ENCODE measurements at places on chromosomes 2 and 18. TPM values are rescaled to one million over a fixed set of nuclear protein-coding genes. Genes with fewer than 3 reads are reported as not detected.

GRCh38 chr2:40395169-40396073 lies 56.5 kb downstream of the SLC8A1 start:
- DNase-seq, result peak; percentile 57

DNA sequence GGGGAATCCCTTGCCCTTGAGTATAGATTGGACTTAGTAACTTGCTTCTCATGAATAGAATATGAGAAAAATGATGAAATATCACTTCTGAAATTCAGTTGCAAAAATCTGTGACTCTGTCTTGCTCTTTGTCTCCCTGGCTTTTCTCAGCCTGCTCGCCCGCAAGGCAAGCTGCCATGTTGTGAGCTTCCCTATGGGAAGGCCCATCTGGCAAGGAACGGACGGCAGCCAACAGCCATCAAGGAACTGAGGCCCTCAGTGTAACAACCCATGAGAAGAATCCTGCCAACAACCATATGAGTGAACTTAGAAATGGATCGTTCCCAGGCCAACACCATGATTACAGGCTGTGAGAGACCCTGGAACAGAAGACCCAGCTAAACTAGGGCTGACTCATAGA lies 58.4 kb upstream of the PGAP1 start:
- no peak for DNase-seq

DNA sequence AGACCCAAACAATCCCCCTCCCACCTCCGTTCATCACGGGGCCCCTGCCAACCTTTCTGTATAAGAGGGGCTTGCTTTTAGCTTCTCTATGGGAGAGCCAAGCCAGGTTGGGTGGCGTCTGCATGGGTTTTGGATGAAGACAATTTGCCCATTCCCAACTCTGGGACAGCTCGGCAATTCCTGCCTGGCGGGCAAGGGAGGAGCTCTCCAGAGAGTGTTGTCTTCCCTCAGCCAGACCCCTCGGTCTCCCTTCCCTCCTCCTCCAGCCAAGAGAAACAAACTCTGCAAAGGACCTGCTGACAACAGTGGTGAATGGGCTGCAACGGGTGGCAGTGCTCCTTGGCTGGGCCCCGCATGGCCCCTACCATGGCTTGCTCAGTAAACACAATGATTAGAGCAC lies 267.2 kb upstream of the HDAC4 start:
- DNase-seq, result no peak

- DNase-seq, result peak; percentile 47
Observed at GRCh38 chr18:24734058-24734457, 273.6 kb downstream of the HRH4 start.

GRCh38 chr2:129797489-129798300 lies 181.8 kb upstream of the RAB6C start:
- no peak for DNase-seq

The CNRIP1 gene
- 11.6 TPM for total RNA-seq

The ZNF638 gene
- 93.2 TPM for total RNA-seq

DNA sequence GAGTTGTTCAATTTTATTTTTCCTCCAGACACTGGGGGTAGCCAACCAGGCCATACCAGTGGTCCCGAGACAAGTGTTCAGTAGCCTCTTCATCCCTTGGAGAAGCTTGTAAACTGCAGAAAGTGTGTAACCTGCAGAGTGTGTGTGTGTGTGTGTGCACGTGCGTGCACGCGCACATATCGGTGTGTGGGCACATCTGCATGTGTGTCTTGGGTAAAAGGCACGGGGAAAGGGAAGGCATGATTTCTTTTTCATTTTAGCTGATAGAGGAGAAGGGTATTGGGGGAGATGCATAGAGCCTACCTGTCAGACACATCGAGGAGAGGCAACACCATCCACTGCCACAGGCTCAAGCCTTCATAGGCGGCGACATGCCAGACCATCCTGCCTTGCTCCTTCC lies 181.4 kb downstream of the CLIP4 start:
- DNase-seq, result no peak

DNA sequence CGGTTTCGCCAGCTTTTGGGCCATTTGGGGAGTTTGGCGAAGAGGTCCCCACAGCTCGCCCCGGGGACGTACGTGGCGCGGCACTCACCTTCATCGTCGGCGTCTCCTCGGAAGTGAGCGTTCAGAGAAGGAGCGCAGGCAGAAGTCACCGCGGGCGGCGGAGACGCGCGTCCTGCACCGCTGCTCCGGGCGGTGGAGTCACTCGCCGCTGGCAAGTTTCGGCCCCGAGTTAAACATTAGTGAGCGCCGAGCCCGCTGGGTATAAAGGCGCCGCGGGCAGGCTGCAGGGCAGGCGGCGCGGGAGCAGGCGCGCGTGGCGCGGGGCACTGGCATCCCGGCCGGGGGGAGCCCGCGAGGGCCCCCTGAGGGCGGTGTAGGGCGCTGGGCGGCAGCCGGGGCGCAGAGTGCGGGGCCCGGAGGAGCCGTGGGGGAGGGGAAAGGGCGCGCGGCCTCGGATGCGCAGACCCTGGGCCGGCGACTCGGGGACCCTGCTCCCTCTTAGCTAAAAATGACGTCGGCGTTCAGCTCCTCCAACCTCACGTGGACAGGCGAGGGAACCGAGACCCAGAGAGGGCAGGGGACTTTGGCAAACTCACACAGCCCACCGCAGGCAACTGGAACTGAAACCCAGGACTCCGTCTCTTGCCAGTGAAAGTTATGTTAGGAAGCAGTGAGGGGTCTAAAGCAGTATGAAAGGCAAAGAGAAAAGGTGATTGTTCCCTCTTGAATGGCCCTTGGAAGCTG lies at the start of gene DPP4:
TSS of gene DPP4 (minus strand) at position 328 of the 744 bp plus-strand sequence. CDS start at position 94, 234 bp downstream.
- peak; percentile 62 for DNase-seq

DNA sequence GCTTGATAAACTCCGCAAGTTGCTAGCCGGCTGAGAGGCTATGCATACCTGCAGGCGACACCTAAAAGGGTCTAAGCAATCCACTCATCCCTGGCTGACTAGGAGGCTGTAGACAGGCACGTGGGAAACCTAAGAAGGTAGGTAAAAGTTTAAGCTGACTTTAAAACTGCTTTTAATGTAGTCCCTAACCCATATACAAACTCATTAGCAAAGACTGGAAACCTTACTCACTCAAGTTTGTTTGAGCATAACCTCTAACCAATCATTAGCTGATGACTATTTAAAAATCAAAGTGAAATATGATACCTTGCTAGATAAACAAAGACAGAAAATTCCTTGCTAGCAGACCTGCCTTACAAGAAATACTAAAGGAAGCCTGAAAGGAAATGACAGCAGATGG lies 106.4 kb downstream of the EXOC6B start:
- DNase-seq, result peak; percentile 80

GRCh38 chr2:203238292-203238703 lies 520 bp upstream of the CYP20A1 start:
- no peak for DNase-seq

- DNase-seq, result no peak
Observed at GRCh38 chr2:125852364-125852763, 803.6 kb upstream of the GYPC start.

The CD28 gene
- total RNA-seq, result not detected

DNA sequence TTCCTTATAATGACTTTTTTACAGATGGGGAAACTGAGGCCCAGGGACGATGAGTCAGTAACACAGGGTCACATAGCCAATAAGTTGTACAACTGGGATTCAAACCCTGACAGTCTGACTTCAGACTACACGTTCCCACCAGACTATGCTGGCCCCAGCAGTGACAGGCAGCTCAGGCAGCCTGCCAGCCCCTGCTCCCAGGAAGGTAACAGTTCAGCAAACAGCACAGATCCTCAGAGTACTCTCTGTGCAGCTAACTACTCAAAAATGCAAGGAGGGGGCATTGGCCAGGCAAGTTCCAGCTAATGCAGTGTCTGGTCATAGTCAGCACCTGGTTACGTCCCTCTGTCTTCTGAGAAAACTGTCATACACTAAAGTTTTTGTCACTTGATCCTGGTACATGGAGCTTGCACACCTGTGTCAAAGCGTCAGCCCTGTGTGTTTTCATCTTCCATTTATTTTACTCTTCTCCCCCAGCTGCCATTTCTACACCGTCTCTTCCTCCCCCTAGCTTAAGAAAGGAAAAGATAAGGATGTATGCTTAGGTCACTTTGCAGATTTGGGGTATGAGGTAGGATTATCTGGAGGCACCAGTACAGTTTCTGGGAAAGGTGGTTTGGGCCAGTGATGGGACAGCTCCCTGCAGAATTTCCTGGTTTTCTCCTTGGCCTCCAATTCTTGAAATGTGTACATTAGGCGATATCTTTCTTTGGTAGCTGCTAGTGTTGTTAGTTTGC lies 4.5 kb downstream of the SMARCAL1 start:
- no peak for DNase-seq

GRCh38 chr2:18855027-18855426 lies 265.7 kb upstream of the NT5C1B start:
- peak; percentile 54 for DNase-seq

The METTL4 gene
- 8.6 TPM for total RNA-seq

The SH3RF3 gene
- 11.7 TPM for total RNA-seq

GRCh38 chr18:33665187-33665586 lies 87.2 kb downstream of the ASXL3 start:
- no peak for DNase-seq

The NEURL3 gene
- 0.40 TPM for total RNA-seq

DNA sequence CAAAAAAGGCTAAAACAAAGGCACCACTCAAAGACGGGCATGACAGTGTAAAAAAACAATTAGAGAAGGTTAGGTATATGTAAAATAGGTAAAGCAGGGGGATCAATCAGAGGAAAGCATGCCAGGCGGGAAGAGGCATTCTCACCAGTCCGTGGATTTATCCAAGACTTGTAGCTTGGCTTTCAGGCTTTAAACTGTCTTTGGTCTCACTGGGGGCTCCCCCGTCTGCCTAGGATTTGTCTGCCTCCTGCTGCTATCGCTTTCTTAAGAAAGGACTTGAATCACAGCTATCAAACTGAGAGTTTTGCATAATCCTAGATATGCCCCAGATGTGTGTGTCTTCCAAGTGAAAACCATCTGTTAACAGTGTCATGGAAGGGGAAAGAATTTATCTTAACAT lies 11.1 kb upstream of the GORASP2 start:
- DNase-seq, result no peak

GRCh38 chr2:85413592-85414420 lies 3.6 kb upstream of the CAPG start:
- DNase-seq, result no peak

DNA sequence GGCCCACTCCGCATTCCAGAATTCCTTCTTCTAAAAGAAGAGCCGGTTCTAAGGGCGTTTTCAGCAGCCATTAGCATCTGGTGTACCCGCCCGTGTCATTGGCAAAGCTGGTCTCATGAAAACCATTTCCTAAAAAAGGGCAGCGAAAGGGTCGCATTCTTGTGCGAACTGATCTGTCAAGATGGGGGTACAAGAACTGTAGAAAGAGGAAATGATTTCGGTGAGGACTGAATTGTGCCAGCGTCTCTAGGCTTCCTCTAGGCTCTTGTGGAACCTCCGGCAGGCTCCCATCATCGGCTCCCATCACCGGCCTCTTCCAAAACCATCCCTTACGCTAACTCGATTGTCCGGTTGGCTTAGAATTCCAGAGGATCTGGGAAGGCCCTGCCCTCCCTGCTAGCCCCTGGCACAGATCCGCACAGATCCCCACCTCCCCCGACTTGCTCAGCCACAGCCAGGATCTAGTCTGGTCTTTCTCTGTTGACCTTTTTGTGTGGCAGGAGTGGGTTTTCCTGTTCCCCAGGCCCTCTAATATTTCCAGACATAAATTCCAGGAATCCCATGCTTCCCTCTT lies 1.3 kb downstream of the RAB31 start:
- no peak for DNase-seq

The SPC25 gene
- 11.1 TPM for total RNA-seq

The TIGD1 gene
- total RNA-seq, result 6.3 TPM

DNA sequence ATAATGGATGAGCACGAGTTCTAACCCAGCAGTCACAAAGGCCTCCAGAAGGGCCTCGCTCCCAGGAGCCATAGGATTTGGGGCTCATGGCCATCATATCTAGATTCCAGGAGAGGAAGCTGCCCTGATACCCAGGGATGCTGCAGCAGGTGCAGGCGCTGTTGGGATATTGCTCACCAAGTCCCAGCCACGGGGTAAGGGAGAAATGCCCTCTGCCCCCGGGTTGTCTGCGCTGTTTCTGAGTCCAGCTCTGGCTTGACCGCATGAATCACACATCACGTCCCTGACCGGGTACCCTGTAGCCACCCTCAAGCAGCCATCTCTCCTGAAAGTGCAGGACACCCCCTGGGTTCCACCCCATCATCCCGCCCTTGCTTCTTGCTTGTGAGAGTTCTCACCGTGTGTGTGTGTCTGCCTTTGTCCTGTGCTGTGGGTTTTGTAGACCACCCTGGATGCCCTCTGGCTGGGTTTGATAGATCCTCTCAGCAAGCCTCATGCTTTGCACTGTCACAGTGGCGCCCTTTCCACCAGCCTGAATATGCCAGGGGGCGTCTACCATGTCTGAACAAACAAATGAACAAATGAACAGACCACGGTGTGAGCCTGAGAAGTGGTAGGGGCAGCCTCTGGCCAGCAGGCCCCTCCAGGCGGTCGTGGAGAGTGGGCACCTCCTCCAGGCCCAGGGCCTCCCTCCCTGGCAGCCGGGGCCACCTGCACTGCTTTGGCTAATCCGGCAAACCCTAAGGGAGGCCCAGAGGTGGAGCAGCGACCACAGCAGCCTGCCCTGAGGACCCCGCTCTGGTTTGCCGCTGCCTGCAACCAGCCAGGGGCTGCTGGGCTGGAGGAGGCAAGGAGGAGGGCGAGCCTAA lies 32.1 kb downstream of the ADRA2B start:
- no peak for DNase-seq

GRCh38 chr2:28615706-28616105 lies 119.8 kb downstream of the PLB1 start:
- no peak for DNase-seq

DNA sequence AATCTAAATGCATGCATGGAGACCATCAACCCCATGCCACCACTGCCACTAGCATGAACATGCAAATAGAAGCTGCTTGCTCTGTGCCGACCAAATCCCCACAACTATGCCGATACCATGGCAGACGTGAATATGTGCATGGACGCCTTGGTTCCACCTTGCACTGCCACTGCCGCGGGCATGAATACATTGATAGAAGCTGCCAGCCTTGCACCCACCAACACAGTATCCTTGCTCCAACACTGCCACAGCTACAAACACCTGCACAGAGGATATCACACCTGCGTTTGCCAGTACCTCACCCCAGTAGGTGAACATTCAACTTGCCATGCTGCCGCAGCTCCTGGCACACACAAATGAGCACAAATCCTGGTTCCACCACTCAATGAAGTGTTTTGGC lies 527.4 kb upstream of the REG3G start:
- DNase-seq, result no peak

Data from PC-3 (cell line).